ENCODE measurements at places on chromosomes 7 and 10.

DNA sequence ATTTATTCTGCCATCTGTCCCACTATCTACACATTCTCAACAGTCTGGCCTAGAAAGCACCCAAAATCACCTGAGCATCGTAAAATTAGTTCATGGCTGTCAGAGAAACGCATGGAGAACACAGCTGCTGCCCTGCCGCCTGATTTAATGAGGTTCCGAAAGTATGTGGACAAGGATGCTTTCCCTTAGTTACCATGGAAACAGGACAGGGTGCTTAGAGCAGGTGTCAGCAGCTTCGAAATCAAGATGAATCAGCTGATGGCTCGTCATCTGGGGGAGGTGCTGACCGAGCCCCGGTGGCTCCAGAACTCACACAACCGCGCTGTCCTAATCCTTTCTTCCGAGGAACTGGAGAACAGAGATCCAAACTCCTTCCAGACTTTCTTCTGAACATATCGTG is 151.5 kb downstream of the TEX36 start:
- no peak for DNase-seq

GRCh38 chr10:32400961-32401360 is 45.0 kb upstream of the CCDC7 start:
- DNase-seq, result no peak

- no peak for DNase-seq
These were observed 111.8 kb downstream of the HIP1 start for GRCh38 chr7:75626954-75627353.

DNA sequence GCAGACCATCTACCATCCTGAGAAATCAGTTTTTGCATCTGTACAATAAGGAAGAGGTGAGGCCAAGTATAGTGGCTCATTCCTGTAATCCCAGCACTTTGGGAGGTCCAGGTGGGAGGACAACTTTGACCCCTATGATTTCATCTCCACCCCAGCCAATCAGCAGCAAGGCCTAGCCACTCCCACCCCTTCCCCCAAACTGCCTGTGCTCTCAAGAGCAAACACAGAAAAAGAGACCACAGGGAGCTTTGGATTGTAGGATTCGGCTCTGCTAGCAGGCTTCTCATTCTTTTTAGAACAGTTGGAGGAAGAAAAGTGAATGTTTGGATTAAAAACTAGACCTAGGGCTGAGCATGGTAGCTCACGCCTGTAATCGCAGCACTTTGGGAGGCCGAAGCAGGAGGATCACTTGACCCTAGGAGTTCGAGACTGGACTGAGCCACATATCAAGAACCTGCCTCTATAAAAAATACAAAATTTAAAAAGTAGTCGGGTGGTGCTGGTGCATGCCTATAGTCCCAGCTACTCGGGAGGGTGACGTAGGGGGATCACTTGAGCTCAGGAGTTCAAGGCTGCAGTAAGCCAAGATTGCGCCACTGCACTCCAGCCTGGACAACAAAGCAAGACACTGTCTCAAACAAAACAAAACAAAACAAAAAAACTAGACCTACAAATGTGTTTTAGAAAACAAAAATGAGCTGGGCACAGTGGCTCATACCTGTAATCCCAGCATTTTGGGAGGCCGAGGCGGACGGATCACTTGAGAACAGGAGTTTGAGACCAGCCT is 25.1 kb upstream of the PROSER2 start:
- no peak for DNase-seq

DNA sequence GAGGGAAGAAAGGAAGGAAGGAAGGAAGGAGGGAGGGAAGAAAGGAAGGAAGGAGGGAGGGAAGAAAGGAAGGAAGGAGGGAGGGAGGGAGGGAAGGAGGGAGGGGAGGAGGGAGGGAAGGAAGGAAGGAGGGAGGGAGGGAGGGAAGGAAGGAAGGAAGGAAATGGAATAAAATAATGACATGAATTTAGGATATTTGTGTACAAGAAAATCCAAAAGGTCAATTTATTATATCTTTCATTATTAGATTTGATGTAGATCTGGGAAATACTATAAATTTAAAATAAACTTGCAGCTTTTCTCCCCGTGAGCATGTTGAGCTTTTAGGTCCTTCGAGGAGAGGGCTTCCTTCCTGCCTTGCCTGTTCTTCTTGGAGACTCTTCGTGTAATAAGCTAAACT is 398.6 kb upstream of the NRP1 start:
- no peak for DNase-seq

- no peak for DNase-seq
These were observed 9.8 kb downstream of the RHBDD2 start for GRCh38 chr7:75888464-75889222.

All from SW 1271 (cell line).